ENCODE measurements at places on chromosomes 7 and 10.

- DNase-seq = no peak
Observed at GRCh38 chr7:18577096-18577771, 81.7 kb downstream of the HDAC9 start.

- no peak for DNase-seq
Observed at GRCh38 chr10:91054325-91054724, 133.4 kb upstream of the ANKRD1 start.

GRCh38 chr10:5538892-5539651 lies 14.3 kb downstream of the CALML3 start:
- DNase-seq = no peak

DNA sequence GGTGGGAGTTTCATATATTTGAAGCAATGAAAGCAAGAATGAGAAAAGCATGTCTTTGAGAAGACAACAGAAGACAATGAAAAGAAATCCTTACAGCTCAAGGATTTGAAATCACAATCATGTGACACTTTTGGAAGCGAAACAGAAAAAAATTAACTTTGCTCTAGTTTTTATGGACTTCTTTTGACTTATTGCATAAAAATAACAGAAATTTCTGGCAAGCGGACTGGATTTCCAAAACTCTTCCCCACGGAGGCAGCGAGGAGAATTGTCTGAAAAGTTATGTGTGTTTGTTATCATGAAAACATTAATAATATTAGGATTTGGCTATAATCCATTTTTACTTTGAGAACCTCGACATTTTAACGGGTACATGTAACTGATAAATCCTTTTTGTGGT lies 223.3 kb downstream of the LRMDA start:
- DNase-seq = no peak

GRCh38 chr10:91389636-91390512 lies 20.3 kb upstream of the HECTD2 start:
- DNase-seq = peak; percentile 48

- DNase-seq = no peak
Observed at GRCh38 chr10:61653699-61654098, 9.0 kb upstream of the CABCOCO1 start.

GRCh38 chr7:91541641-91542040 lies 277.4 kb downstream of the FZD1 start:
- DNase-seq = no peak

DNA sequence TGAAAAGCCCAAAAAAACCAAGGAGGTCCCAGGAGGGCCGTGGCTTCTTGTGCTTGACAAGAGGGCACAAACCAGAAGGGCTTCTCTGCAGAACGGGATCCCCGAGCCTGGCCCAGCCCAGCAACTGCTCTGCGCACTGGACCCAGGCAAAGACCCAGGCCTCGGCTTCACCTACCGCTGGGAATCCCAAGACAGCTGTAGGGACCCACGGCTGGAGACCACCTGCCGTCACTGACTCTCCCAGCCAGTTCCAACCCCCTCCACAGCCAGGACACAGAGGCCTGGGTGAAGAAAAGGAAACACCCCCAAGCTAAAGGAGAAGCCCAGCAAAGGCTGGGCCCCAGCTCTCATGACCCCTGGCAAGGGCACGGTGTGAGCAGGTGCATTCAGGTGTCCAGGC lies 24.3 kb downstream of the PDGFA start:
- no peak for DNase-seq

DNA sequence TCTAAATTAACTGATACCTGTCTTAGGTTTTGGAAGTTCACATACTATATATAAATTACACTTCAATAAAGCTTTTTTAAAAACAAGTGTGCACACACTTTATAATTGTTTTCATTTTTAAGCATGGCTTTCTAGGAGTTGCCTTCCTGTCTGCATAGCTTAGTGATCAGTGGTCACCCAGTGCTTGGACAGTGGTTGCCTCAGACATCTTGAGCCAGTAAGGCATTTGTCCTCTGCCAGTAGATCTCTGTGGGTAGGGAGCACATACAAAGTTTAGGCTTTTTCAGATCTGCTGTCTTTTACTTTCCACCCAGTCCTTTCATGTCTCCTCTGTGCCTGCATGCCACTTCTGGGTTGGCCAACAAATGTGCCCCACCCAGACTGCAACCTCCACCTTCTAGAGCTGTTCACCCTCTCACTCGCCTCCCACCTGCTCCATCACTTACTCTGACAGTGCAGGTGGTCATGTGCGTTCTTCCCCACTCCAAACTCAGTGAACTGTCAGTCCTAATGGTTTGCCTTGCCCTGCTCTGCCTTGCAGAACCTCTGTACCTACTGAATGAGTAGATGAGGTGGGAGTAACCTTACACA lies 31.7 kb downstream of the TPST1 start:
- DNase-seq = no peak

DNA sequence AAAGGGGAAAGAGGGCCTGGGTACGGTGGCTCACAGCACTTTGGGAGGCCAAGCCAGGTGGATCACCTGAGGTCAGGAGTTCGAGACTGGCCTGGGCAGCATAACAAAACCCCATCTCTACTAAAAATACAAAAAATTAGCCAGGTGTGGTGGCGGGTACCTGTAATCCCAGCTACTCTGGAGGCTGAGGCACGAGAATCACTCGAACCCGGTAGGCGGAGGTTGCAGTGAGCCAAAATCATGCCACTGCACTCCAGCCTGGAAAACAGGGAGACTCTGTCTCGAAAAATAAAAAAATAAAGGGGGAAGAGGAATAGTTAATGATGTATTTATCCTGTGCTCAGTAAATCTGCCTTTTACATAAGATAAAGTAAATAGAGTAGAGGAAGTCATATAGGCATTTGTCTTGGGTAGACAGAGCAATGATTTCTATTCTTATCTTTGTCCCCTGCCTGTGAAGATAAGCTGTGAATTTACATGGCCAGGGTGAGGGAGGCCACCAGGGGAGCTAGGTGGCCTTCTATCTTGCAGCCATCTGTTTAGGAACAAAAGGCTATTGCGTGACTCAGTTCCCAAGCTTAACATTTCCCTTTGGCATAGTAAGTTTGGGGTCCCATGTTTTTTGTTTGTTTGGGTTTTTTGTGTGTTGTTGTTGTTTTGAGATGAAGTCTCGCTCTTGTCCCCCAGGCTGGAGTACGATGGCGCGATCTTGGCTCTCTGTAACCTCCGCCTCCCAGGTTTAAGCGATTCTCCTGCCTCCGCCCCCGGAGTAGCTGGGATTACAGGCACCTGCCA lies 73.2 kb upstream of the GTF2I start:
- DNase-seq = no peak

DNA sequence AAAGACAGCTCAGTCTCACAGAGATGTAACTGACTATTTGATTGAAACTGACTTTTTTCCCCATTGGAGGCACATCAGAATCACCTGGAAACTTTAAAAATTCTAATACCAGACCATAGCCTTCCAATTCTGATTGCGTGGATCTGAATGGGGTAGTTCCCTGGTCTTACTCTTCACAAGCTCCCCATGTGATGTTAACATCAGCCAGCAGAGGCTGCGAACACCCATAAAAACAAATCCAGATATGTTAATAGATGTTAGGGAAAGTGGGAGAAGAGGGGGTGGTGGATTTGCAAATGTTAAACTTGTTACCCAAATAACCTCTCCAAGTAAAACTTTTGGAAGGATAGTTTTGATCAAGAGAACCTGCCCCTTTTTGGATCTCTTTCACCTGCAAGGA lies 1133.4 kb downstream of the CNTNAP2 start:
- no peak for DNase-seq

DNA sequence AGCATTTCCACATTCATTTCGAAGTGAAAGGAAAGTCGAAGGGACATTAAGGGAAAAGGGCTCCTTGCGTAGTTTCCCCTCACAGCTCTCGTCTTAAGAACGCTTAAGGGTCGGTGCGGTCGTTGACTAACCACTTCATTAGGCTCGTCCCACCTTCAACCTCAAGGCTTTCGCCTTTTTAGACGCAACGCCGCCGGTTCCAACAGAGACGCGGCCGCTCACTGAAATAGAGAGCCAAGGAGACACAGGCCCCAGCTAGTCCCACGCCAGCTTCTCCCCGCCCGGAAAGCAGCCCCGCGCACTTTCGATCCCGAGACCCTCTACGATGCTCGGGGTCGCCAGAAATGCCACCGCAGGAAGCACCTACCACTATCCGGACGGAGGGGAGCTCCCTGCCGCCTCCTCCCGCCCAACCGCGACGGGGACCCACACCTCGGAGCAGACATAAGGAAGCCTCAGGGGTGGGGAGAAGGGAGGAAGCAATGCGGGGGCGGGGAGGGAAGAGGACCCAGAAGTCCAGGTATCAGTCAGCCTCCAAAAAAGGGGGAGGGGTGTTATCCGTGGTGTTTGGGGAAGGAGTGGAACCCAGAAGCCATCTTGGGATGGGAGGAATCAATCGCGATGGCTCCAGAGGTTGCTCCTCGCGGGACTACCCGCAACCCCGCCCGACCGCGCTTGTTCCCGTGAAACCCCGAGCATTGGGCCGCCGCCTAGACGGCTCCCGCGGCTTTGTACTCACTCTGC lies 559 bp downstream of the TRA2A start:
- peak; percentile 62 for DNase-seq

DNA sequence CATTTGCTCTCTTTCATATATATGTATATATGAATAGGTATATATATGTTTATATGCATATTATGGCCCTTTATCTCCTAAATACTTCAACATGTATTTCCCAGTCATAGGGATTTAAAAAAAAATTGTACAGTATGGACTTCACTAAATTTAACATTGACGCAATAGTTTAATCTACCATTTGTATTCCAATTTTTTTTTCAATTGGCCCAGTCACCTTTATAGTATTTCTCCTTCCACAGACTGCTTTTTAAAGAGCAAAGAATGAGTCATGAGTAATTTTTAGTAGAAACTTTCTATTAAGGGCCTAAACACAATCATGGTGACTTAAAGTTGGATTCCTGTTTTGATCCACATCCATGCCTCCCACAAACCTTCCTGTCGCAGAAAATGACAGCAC lies 20.5 kb downstream of the CCSER2 start:
- no peak for DNase-seq

DNA sequence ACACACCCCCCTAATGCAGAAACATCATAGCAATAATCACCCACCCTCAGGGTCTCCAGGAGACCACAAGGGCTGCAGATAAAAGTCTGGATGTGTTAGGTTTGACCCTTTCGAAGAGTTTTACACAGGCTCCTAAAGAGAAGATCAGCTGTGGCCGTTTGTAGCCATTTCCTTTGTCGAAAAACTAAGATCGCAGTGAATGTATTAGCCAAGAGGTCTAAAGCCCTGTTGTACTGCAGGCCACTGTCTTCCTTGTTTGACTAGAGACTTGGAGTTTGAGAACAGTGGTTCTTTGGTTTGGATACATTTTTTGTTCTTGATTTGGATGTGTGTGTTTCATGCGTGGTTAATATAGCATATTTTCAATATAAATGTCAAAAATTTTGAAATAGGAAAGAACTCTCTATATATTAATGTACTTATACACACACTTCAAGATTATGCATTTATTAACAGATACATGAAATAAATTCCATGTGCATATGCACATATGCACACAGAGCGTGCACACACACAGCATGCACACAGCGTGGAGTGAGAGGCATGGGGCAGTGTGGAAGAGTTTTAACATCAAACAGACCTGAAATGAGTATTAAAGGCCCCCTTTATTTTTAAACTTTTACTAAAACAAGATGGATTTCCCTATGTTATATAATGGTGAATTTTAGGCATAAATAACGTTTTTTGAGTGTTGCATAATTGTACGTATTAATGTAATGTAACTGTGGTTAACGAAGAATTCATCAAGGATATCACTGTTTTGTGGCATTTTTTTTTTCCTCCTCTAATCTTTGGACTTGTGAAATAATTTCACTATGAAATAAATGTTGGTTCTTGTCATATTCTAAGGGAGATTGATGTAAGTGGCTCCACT lies 2.2 kb downstream of the IKZF1 start:
- DNase-seq = peak; percentile 30

- DNase-seq = no peak
Observed at GRCh38 chr10:86102031-86102430, 264.6 kb downstream of the GRID1 start.
